ENCODE measurements at places on chromosomes 16 and 17.

GRCh38 chr17:40153603-40154236, 13.4 kb downstream of the CASC3 start:
- DNase-seq, result no peak

DNA sequence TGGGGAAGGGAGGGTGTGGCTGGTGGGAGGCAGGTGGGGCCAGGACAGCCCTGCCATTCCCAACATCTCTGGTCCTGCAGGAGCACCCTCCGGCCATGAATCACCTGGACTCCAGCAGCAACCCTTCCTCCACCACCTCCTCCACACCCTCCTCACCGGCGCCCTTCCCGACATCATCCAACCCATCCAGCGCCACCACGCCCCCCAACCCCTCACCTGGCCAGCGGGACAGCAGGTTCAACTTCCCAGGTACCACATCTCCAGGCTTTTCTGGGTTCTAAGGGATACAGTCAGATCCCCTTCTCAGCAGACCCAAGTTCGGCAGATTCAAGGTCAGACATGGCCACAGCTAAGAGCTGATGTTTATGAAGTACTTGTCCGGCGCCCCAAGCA, 33.8 kb upstream of the LGALS9 start:
- DNase-seq, result no peak

- no peak for DNase-seq
These were observed 241.5 kb downstream of the MAF start for GRCh38 chr16:79359082-79359481.

- no peak for DNase-seq
These were observed 256.1 kb downstream of the CPPED1 start for GRCh38 chr16:12547608-12547922.

GRCh38 chr16:47634727-47635126, 173.6 kb downstream of the PHKB start:
- DNase-seq, result no peak

DNA sequence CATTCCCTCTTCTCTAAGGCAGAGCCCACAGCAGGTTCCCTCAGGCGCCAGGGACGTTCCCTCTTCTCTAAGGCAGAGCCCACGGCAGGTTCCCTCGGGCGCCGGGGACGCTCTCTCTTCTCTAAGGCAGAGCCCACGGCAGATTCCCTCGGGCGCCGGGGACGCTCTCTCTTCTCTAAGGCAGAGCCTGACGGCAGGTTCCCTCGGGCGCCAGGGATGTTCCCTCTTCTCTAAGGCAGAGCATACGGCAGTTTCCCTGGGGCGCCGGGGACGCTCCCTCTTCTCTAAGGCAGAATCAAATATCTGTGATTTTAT, 24.3 kb downstream of the ACSF3 start:
- no peak for DNase-seq

DNA sequence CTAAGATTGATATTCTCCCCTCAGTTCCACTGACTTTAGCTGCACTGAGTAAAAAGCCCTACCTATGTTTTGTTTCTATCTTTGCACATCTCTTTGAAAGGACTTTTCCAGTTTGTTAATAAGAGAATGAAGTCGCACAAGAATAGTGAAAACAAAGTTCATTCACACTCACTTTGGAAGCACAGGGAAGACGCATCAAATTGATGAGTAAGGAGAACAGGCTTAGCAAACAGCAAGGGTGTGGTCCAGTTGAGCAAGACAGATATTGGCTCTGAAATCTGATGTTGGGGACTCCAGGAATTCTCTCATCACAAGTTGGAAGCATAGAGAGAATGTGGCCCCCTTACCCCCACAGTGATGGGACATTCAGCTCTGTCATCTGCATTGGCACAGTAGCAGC, 221.3 kb downstream of the CDH11 start:
- no peak for DNase-seq

- DNase-seq, result no peak
These were observed 14.4 kb downstream of the FA2H start for GRCh38 chr16:74760007-74760767.

DNA sequence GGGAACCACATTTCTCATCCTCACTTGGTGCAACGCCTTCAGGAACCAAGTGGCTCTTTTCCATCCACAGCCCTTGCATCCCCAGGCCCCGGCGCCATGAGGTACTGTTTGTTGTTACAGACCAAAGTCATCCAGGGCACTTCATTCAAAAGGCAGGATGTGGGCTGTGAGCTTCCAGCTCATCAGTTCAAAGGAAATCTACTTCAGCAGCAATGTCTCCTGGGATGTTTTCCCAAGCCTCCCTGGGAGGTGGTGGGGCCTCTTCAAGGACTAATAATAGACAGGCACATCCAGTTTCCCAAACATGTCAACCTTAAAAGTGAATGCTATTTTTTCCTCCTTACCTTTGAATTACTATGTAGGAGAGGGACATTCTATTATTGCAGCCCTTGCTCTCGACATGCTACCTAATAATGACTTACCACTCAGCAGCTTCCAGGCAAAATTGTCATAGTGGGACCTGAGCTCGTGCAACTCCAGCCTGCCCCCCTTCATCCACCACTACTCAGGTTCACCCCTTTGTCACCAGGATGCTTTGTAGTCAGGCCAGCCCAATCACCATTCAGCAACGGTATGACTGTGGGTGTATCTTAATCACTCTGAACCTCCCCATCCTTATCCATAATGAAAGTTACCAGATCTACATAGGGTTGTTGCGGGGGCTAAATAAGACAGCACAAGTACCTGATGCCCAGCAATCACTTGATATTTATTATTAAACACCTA, 1.7 kb upstream of the PRKCB start:
- no peak for DNase-seq

DNA sequence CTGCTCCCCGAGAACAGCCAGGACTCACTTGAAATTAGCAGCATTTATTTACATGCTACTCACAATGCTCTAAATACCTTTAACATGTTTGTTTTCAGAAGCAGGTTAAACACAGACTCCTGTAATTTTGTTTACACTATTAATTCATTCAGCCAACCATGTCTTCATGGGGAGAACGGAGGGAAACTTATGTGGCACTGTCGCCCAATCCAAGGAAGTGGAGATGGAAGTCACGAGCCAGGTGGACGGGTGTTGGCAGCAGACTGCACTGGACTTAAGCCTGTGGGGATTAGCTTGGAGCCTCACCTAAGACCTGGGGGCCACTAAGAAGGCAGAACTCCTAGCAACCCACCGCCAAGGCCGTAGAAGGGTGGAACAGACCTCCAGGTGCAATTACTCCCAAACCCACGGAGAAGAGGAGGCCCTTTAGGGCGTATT, 8.8 kb upstream of the GFAP start:
- no peak for DNase-seq

GRCh38 chr16:56286809-56287208, 95.5 kb downstream of the GNAO1 start:
- DNase-seq, result no peak

DNA sequence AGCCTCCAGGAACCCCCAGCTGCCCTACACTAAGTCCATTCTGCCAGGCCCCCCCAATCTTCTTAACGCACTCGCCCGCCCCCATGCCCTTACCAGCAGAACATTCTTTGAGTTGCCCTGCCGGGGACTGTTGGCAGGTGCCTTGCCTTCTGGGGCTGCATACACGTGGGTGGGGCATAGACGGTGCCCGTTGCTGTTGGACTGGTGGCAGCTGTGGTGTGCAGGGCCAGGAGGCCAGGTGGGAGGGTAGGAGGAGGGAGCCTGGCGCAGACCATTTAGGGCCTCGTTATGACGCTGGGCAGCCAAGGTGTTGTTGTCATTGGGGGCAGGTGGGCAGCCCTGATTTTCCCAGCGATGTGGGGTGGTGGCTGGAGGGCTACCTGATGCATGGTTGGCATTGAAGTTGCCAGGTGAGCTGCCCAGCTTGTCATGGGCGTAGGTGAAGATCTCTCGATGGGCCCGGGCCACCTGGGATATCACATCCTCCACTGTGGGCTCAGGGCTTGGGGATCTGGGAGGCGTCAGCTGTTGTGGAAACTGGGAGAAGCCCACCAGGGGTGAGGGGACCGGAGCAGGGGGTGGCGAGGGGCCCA, 4.9 kb downstream of the NR1D1 start:
- DNase-seq, result no peak

DNA sequence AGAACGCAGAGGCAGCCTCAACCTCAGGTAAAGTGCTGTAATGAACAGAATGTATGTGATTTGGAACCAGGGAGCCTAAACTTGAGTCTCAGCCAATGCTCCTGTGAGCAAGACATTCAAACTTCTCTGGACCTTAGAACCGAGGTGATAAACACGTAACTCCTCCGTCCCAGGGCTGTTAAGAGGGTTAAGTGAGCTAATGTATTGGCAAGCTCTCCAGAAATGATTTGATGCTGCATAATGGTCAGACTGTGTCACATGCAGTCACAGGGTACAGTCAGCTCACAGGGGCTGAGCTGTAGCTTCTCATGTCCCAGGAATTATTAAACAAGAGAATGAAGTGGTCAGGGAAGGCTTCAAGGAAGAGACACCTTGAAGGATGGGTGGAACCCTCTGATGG, 10.0 kb upstream of the SLC4A1 start:
- DNase-seq, result no peak

DNA sequence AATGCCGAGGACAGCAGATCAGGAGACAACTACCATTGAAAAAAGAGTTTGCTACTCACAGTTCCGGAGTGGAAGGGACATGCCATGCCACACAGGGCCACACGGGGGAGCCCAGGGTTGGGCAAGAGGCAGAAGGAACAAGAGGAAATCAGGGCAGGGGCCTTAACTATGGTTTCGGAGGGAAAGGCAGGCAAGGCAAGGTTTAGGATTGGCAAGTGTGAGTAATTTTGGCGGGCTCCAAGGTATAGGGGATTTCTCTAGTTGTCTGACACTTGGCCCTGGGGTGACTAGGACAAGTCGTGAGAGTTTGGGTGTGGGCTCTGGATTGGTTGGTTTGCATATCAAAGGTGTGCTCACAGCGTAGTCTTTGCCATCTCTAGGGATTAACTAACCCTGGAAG, 27.0 kb upstream of the NTN1 start:
- DNase-seq, result peak; percentile 22

- no peak for DNase-seq
These were observed 635.3 kb downstream of the CDH11 start for GRCh38 chr16:64486561-64486960.

- no peak for DNase-seq
These were observed 170.8 kb upstream of the FAM20A start for GRCh38 chr17:68771867-68772515.

GRCh38 chr16:89169778-89170177, 1.8 kb upstream of the CDH15 start:
- no peak for DNase-seq

- DNase-seq, result no peak
These were observed 8.5 kb downstream of the TUBG1 start for GRCh38 chr17:42617956-42618431.

DNA sequence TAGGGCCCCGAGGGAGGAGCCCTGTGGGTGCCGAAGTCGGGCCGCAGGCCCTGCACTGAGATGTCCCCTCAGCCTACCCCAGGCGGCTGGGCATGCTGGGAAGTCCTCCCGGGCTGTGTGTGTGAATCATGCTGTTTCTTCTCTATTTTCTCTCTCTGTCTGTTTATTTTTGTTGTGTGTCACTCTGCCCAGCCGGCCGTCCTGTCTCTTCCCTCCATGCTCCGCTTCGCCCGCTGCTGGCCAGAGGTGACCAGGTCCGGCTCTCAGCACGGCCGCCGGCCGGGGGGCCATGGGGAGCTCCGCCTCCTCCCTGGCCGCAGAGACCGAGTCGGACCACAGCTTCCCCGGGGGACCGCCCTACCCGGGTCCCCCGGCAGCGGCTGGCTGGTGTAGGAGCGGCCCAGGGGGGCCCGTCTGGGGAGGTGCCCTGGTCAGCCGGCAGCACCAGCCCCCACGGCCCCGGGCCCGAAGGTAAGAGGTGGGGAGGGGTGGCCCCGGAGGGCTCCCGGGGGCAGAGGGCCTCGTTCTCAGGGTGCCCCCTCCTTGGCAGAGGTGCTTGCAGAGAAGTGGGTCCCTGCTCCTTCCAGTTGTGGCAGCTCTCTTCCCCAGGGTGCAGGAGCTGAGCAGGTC, 12.5 kb downstream of the CAPN15 start:
- DNase-seq, result no peak

DNA sequence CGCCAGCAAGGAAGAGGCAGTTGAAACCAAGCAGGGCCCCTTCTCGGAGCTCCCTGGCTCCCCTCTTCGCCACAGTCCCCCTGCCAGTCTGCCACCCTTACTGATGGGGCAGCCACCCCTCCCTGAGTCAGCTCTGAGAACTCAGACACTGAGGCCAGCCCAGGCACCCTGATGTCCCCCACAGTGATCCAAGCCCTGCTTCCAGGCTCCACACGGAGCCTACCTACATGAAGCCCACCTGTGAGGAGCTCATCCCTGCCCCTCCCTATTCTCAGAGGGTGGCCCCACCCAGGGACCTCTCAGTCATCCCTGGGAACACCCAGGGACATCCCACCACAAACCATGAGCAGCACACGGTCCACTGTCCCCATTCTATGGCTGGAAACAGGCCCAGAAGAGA, 8.9 kb downstream of the CNGB1 start:
- DNase-seq, result no peak

GRCh38 chr17:27544350-27545131, 86.4 kb upstream of the LGALS9 start:
- no peak for DNase-seq

DNA sequence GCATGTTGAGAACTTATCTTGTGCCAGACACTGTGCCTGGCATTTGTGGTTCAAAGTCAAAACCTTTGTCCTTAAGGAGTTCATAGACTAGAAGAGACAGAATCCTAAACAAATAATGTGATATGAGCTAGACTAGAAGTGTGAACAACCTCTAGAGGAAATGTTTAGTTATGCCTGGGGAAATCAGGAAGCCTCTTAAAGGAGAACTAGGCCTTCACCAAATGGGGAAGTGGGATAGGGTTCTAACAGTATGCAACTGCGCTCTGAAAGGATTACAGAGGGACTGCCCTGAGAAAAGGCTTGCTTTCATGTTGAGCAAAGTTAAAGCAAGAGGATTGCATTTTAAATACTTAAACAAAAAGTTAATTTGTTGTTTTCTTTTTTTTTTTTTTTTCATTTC, 4.9 kb downstream of the RUNDC1 start:
- no peak for DNase-seq

DNA sequence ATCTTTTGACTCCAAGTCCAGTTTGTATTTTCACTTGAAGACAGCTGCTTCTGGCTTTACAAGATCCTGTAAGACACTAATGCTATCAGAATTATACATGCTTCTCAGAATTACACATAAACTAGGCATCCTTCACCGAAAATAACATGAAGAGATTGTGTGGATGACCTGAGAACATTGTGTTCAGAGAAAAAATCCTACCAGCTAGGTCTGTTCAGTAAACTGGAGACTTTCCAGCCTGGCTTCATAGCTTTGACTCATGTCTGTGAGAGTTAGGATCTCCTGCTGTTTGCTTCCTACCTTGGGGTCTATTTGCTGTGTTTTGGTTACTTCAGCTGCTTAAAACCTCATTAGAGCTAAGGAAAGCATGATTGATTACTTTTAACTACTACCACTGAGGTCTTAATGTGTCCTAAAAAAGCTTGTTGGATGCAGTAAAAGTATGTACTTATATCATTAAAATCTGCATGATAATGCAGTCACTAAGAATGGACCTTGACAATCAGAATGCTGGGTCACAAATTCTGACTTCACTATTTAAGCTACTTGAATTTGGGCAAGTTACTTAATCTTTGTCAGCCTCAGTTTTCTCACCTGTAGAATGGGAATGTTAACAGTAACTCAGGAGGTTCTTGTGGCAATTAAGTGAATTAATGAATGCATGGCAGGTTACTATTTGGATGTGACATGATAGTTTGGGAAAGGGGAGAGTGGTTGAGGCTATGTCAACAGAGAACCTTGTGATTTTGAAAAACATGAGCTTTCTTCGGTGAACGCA, 8.0 kb upstream of the MYH13 start:
- DNase-seq, result no peak

- DNase-seq, result no peak
These were observed 3.4 kb downstream of the FBXO39 start for GRCh38 chr17:6779411-6779810.

- no peak for DNase-seq
These were observed 12.2 kb upstream of the TERF2 start for GRCh38 chr16:69397821-69398521.
